Islet precursor cell (in vitro differentiated cells): ENCODE measurements at places on chromosomes 1 and 21.
A peak's percentile ranks its signal among the peaks of the same experiment; 100 is the strongest.

DNA sequence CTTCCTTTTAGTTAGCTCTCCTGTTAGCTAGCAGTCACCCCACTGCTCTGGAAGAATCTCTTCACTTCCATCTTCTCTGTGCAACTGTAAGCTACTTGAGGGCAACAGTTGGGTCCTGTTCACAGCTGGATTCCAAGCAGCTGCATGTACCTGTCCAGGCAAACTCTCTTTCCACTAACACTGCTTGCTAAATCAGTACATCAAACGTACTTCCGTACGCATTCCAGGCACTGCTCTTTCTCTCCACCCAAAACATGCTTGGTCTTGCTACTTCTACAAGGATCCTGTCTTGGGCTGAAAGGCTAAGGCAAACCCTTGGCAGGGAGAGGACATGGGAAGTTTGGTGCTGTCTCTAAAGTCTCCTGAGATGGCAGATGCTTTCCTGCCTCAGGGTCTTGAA, 139.2 kb upstream of the CACNA1E start:
- DNase-seq, result peak; percentile 43

GRCh38 chr1:89631816-89632656, 884 bp upstream of the LRRC8C start:
- DNase-seq, result no peak

DNA sequence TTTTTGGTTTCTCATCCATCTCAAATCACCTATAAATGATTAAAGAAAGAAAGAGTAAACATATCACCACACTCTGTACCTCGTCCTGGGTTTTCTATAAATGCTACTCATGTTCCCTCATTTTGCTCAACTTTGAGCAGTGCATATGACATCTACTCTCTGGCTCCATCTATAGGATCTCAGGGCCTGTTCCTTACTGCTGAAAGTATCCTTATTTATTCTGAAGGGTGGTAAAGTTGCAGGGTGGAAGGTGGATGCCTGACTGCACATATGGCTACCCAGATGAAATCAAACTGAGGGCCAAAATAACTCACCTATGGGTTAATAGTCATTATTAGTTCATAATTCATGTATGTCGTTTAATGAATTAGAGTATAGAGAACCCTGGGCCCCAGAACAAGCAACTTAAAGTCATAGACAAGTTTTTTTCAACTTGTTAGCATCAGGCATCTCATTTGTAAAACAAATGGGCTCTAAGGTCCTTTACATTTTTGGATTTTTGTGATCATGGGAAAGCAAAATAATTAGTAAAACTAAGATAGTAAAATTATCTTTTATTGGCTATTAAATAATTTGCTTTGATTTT, 46.5 kb downstream of the NCF2 start:
- DNase-seq, result peak; percentile 54

- no peak for DNase-seq
Measured at GRCh38 chr1:109078317-109078716, 2.5 kb upstream of the TAF13 start.

DNA sequence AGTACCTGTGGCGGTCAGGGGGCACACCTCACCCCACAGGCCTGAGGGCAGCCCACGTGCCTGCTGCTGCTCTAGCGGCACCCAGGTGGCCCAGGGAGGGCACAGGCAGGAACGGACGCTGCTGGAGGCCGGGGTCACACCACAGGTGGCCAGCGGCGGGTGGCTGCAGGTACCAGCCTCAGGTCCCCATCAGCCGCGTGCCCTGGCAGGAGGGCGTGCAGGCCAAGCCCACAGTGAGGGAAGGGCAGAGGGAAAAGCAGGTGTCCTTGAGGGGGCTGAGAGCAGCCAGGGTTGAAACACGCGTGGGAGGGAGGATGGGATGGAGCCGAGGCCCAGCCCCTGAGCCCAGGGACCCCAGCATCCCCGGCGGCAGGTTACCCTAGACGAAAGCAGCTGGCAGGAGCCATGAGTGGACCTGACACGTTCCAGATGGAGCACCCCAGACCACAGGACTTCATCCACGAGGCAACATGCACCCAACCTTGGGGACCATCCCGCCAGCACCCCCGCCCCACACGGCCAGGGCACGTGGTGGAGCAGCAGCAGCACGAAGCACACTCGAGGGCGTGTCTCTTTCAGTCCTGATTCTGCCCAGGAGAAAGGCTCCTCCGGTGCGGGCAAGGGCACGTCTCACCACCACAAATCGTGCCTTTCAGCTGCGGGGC, 3.7 kb downstream of the SLC19A1 start:
- DNase-seq, result peak; percentile 47

- DNase-seq, result no peak
Measured at GRCh38 chr1:25641931-25642573, 25.5 kb downstream of the MAN1C1 start.

- DNase-seq, result no peak
Measured at GRCh38 chr1:101364370-101365120, 127.7 kb downstream of the S1PR1 start.

DNA sequence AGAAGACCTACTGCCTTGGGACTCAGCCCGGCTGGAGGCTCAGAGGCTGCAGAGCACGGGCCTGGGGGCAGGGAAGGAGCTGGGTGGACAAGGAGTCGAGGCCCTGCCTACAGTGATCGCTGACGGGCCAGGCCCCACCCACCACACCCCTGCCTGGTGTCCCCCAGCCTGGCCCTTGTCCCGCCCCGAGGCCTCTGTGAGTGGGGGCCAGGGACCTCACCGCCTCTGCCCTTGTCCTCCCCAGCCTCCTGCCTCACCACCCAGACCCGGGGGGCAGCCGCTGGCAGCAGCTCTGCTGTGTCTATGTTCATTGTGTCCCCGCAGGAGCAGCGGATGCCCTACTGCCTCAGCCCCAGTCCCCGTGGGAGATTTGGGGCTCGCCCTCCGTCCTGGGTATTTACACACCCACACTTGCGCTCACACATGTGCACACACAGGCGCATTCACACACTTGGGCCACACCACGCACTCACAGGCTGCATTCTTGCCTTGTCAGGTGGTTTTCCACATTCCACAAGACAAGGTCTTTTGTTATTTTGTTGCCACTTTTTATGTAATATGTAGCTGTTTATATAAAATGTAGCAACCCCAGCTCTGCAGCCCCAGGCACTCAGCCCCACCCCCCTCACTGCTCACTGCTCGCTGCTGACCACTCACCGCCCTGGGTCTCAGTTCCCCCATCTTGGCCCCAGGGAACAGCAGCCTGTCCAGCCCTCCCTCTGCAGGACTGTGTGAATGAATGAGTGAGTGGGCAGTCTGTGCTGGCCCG, 7.3 kb downstream of the PFKL start:
- DNase-seq, result no peak

- no peak for DNase-seq
Measured at GRCh38 chr1:172585348-172585747, 52.4 kb downstream of the SUCO start.

DNA sequence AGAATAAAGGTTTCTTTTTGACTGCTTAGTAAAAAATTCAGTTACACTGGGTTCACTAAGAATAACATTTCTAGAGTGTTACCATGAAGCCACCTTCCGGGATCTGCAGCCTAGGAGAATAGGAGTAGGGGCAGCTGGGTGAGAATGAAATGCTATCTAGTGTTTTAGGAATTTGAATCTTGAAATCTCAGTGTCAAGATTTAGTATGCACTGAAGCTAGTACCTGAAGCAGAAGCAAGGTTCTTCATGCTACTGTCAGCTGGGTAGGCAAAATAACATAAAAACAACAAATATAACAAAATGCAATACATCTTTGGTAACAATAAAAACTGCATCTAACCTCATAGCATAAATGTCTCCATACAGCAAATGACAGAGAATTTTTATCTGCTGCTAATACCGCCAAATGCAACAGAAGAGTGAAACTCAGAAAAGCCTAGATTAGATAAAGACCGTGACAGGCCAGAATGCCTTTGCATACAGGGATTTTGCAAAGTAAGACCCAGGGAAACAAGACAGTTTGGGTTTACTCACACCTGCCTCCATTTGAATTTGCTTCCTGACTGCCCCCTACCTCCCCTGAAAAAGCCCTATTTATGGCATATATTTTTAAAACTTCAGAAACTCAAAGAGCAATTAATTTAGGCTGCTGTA, 58.2 kb downstream of the GADD45A start:
- DNase-seq, result no peak

DNA sequence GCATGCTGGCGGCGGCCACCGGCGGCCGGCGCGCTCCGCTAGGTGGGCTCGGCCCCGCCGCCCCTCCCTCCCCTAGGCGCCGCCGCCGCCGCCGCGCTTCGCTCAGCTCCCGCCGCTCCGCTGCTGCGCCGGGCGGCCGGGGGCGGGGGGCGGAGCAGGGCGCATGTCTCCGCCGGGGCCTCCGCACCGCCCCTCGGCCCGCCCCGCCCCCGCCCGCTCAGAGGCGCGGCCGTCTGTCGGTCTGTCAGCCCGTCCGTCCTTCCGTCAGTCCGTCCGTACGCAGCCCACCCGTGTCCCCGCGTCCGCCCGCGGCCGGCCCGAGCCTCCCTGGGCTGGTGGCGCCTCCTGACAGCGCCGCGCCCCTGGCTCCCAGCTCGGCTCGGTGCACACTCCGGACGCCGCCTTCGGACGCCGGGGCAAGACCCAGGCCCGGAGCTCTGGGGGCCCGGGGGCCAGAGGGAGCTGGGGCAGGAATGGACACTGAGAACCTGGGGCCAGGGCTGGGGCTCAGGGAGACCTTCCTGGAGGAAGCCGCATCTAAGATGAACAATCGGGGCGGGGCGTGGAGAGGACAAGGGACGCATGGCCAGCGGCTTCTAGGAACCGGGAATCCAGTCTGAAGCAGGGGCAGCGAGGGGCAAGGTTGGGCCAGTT, at the start of gene GPR153:
Gene GPR153, minus strand, starts transcription at position 138 of the 654 bp plus-strand sequence. CDS start 6,193 bp downstream, outside the sequence.
- DNase-seq, result no peak

DNA sequence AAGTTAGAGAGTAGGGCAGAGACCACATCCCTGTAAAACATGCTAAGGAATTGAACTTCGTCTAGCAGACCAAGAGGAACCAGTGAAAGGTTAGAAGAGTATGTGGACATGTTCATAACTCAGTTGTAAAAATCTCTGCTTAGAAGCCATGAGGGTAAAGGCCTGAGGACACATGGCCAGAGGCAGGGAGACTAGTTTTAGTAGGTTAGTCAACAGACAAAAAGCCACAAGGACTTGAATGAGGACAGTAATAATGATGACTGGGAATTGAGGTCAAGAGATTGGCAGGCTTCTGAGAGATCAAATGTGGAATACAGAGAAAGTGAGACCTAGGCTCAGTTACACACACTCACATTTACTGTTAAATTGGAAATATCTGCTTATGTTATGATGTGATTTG, 205.5 kb upstream of the HOOK1 start:
- DNase-seq, result no peak

DNA sequence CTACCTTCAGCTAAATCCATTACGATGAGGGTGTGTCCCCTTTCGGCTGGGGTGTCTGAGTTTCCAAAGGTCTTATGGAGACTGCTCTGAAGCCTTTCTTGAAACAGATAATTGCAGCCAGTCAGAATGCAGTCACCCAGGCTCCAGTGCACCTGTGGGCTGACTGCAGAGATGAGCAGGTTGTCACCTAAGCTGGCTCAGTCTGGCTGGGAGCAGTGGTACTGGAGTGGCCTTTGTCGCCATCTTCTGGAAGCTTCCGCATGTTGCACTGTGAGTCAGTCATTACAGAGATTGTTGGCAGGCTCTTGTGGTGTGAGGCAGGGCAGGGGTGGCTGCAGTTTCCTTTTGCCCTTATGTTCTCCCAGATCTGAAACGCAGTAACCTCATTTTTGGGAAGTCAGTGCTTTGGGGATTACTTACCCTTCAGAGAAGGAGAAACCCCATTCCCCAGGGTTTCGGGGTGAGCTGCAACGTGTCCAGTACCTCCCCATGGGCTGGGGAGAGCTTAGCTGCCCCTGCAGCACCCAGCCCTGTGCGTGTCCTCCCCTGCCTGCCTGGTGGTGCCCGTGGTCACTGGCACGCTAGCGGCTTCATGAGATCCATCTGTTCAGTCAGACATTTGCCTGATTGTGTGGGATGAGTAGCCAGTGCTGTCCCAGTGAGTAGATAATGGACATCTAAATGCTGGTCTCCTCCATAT, 48.0 kb downstream of the SMYD2 start:
- DNase-seq, result peak; percentile 95

GRCh38 chr1:189960769-189961168, 516.9 kb downstream of the BRINP3 start:
- no peak for DNase-seq

GRCh38 chr21:14864211-14865021, 200.4 kb downstream of the NRIP1 start:
- DNase-seq, result peak; percentile 93

DNA sequence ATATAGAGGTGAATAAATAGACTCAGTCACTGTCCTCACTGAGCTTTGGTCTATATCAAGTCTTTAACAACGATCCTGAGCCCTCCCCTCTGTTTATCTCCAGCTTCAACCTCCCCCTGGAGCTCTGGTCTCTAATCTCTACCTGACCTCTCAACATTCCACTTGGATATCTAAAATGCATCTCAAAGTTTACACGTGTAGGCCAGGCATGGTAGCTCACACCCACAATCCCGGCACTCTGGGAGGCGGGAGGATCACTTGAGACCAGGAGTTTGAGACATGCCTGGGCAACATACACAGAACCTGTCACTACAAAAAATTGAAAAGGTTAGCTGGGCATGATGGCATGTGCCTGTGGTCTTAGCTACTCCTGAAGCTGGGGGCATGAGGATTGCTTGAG, 53.4 kb downstream of the GADD45A start:
- peak; percentile 71 for DNase-seq

DNA sequence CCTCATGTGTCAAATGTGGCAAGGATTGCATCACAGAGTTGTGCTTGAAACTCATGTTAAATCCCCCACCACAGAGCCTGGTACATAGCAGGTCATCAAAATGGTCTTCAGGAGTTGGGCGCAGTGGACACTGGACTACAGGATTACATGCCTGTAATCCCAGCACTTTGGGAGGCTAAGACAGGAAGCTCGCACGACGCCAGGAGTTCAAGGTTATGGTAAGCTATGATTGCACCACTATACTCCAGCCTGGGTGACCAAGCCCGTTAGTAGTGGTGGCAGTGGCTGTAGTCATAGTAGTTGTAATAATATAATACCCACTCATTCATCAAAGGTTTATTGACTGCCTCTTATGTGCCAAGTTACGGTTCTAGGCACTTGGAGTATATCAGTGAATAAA, 123.4 kb upstream of the IRF2BP2 start:
- DNase-seq, result no peak

- DNase-seq, result no peak
Measured at GRCh38 chr1:240152611-240153297, 61.1 kb downstream of the FMN2 start.

- DNase-seq, result no peak
Measured at GRCh38 chr1:53086491-53087070, 24.6 kb downstream of the PODN start.

- no peak for DNase-seq
Measured at GRCh38 chr1:26784023-26784871, 3.5 kb upstream of the PIGV start.

DNA sequence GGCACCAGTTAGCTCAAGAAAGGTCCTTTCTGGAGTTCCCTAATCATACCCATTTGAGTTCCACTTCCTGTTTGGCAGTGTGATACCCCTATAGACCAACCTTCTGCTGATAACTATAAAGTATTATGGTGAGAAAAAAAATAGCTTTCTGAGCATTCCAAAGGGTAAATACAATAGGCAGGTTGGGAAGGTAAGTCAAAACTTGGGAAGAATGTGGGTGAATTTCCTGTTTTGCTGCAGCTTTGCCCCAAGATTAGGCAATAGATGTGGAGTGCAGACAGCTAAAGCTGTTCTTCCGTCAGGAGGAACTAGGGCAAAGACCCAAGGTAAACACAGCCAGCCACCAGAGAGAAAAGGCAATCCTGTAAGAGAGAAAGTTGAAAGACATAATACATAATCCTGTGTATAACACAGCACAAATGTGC, 49.9 kb upstream of the GUCA2A start:
- DNase-seq, result no peak
